ENCODE measurements at places on chromosomes 12 and 14.

DNA sequence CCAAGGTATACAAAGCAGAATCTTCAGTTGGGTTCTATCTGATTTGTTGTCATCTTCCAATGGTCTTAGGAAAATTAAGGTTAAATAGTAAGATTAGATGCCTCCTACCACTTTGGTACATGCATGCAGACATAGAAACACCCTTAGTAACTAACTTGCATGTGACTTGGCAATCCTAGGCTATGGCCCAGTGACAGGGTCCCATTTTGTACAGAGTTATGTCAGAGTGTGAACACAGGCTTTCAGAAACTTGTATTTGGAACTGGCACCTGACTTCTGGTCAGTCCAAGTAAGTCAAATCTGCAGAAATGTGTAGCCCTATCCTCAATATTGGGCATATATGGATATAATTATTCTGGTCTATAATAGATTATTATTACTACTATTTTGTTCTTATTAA is 53.1 kb downstream of the DAD1 start:
- no peak for DNase-seq

GRCh38 chr12:42785944-42786343 is 196.4 kb upstream of the PRICKLE1 start:
- no peak for DNase-seq

- no peak for DNase-seq
These were observed 62.1 kb upstream of the C14orf180 start for GRCh38 chr14:104517426-104517825.

DNA sequence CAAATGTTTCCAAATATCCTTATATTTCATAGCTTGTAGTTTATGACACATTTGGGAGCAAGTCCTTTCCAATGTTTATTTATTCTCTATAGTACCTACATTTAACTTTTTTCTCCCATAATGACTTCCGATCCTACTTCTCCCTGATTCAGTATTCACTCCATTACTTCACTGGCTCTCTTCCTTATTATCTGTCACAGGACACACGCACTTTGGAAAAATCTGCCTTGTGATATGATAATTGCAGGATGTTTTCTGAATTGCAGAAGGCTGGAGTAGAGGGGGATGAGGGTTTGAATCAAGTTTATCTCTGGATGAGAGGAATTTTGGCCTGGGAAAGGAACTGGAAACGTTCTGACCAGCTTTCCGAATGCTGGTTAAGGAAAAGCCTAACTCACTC is 75.0 kb downstream of the HMGA2 start:
- no peak for DNase-seq

GRCh38 chr12:71566655-71567054 is 97.0 kb downstream of the ZFC3H1 start:
- no peak for DNase-seq

GRCh38 chr12:120139958-120140357 is 23.4 kb upstream of the RAB35 start:
- DNase-seq = no peak

DNA sequence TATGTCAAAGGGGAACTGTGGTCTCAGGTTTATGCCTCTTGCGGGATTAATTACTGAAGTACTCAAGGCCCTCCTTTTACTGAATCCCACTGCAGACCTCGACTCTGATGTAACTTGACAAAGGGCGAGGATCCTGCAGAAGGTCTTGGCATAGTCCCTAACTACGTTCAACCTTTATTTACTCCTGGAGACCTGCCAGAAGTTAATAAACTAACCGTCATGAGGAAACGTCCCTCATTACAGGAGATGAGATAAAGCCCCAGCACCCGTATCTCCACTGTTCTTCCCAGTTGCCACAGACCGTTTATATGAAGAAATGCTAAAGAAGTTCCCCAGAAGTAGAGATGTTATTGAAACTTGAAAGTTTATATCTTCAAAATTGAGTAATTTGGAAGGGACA is 190.9 kb downstream of the ETV6 start:
- DNase-seq = no peak

GRCh38 chr14:75428230-75429104 is 645 bp downstream of the JDP2 start:
- peak; percentile 6 for DNase-seq

GRCh38 chr14:76551906-76552305 is 176.0 kb downstream of the ESRRB start:
- DNase-seq = no peak

GRCh38 chr12:185576-185955 is 28.4 kb downstream of the SLC6A12 start:
- DNase-seq = no peak

DNA sequence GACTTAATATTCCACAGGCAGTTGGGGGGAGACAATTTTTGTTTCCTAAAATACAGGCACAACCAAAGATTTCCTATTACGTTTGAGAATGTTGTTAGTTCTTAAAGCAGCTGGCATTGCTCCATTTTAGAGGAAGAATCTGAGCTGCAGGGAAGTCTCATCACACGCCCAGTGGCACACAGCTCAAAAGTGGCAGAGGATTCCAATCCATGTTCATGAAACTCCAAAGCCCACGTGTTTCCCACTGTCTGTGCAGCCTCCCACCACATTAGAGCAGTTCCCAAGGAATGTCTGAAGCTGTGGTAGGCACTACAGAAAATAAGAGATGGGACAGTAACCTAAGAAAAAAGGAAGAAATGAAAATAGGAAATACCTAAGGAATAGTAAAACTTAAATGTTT is 6.1 kb upstream of the IL26 start:
- no peak for DNase-seq

GRCh38 chr12:94157981-94158411 is 9.6 kb downstream of the PLXNC1 start:
- DNase-seq = no peak

DNA sequence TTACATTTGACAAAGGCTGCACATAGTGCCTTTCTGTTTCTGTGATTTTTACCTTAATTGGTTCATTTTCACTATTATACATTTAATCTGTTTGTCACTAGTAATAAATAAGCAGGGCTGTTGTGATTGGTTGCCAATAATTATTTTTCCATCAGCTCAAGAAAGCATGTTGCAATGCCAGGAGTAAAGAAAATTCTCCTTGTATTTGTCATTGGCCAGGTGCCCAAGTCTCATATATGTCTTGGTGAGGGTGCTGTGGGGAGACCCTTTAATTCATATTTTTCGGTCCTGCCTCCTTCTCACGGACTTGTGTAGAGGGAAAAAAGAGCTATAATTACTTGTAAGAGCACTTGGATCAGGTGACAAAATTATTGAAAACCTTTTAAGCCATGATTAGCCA is 108.0 kb downstream of the KITLG start:
- no peak for DNase-seq

- no peak for DNase-seq
These were observed 3.7 kb downstream of the RNASE9 start for GRCh38 chr14:20557212-20557542.

GRCh38 chr12:54051026-54051842 is 2.4 kb upstream of the HOXC4 start:
- DNase-seq = no peak

GRCh38 chr12:18868717-18869116 is 130.8 kb downstream of the CAPZA3 start:
- no peak for DNase-seq

- no peak for DNase-seq
These were observed 78.9 kb downstream of the NOS1 start for GRCh38 chr12:117282490-117282889.

GRCh38 chr14:42149609-42150261 is 543.1 kb downstream of the LRFN5 start:
- DNase-seq = no peak

DNA sequence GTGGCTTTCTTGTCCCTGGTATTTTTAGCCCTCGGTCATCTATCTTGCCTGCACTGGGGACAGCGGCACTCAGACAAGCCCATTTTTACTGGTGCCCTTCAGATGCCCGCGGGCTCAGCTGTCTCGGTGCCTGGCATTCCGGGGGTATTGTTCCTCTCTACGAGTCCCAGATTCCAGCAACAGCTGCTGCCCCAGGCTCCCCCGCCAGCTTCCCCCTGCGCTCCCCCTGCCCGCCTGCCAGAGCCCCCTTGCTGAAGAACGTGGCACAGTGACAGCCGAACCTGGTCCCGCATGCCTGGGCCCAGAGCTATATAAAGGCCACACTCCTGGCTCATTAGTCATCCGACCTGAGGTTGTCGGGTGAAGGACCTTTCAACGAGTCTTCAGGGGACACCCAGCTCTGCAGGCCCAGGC is 10.9 kb upstream of the MYL2 start:
- DNase-seq = no peak

Data from activated T-cell treated with anti-CD3 and anti-CD28 coated beads for 48 hours (primary cell).